ENCODE measurements at places on chromosomes 6 and 20.
A peak's percentile ranks its signal among the peaks of the same experiment; 100 is the strongest.

DNA sequence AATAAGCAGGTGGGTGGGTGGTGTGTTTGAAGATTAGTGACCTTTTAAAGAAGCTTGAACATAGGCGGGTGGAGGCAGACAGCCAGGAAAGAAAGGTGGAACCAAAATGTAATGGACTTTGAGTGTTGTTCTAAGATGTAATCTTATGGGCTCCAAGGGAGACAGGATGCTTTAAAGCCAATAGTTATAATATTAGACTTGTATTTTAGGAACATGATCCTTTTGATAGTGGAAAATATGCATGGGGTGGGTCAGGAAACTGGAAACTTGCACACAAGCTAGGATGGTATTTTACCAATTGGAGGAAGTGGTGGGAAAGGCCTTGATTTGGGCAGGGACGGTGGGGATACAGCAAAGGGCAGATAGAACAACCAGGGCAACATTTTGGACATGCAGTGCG, 151.8 kb upstream of the PDE7B start:
- no peak for DNase-seq

GRCh38 chr6:32148289-32149091, 3.2 kb downstream of the PRRT1 start:
- DNase-seq = peak; percentile 88

DNA sequence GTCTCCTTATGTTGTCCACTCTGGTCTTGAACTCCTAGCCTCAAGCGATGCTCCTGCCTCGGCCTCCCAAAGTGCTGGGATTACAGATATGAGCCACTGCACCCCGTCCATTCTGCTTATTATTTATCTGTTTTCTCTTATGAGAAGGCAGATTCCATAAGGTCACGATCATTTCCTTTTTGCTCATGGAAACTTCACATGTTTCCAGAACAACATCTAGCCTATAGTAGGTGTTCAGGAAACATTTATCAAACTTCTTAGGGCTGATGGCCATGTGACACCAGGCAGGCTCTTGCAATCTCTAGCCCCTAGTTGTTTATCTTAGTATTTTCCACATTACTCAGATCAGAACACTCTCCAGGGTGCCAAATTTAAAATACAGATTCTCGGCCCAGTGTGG, 61.2 kb downstream of the ZFP64 start:
- DNase-seq = no peak

GRCh38 chr20:32391003-32391402, 32.9 kb downstream of the ASXL1 start:
- DNase-seq = peak; percentile 46

- no peak for DNase-seq
Measured at GRCh38 chr6:167329014-167329413, 4.1 kb downstream of the TTLL2 start.

DNA sequence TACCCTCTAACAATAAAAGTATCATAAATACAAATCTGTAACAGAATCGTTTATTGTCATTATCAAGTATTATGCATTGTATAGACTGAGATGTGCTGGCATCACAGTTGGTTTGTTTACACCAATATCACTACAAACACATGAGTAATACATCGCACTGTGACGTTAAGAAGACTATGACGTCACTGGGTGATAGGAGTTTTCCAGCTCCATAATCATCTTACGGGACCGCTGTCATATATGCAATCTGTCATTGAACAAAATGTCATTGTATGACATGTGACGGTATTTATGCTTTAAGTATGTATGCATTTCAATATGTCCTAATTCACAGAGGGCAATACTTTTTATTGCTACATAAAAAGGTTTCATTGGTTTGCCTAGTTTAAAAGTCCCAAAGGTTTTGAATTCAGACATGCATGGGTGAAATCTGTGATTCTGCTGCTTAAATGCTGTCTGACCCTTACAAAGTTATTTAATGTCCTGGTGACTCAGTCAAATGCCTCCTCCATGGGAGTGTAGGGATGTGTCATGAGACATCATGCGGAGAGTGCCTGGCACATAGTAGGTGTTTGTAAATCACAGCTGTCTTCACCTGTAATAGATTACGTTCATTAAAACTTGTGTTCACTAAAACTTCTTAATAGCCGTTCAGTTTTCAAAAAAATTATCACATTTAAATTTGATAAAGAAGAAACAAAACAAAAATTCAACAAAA, 160.7 kb upstream of the PDE10A start:
- no peak for DNase-seq

- DNase-seq = no peak
Measured at GRCh38 chr6:24859608-24860200, 61.0 kb upstream of the ARMH2 start.

- no peak for DNase-seq
Measured at GRCh38 chr20:40134176-40134575, 554.9 kb downstream of the MAFB start.

GRCh38 chr20:38799203-38799602, 6.3 kb upstream of the PPP1R16B start:
- DNase-seq = no peak
